ENCODE measurements at places on chromosomes 2 and 18.

- DNase-seq: no peak
These were observed 6.5 kb upstream of the MLPH start for GRCh38 chr2:237480556-237480955.

GRCh38 chr18:33469699-33470098 lies 29.2 kb upstream of the CCDC178 start:
- no peak for DNase-seq

DNA sequence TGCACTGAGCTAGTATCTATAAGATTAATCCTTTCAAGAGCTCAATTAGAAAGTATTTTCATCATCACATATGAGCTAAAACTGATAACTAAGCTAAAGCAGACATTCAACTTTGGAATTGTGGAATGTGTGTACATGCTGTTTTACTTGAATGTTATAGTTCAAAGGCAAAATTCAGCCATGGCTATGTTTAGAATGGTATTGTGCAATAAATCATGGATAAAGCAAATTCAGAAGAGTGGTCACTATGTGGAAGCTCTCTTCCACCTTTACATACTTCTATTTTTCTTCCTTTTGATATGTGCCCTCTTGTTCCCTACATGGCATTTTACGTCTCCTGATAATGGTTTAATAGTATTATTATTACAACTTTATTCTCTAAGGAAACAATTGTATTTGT lies 1366.3 kb upstream of the LRRTM1 start:
- DNase-seq: no peak

- peak; percentile 46 for DNase-seq
These were observed 84.1 kb downstream of the EPAS1 start for GRCh38 chr2:46381263-46381849.

DNA sequence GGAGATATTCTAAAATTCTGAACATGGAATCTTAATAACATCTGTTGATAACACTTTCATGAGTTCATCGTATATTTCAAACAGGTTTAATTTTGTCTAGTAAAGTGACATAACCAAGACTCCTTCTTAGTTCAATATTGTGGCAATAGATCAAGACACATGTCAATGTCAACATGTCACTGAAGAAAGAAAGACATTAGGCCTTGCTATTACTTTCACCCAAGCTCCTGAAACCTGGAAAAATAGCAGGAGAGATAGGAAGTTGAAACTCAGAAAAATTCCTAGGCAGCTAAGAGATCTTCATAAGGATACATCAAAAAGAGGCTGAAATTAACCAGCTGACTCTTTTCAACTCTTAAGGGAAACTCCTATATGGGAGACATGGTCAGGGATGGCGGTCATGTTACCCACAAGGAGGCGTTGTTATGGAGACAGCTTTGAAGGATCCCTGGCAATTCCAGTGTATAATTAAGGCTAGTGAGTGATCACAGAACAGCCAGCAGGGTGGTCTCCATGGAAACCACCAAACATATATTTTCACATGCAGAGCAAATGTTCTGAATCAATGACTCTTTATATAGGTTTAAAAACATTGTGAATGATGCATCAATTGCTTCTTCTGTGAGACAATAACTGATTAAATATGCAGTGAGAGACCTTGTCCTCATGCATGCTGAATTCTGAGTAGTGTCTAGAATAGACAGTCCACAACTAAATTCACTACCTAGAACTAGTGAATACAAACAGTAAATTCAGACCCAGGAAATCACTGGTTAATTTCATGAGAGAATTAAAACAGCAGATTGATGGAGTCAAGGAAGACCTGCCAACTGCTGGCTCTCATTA lies 115.3 kb upstream of the RIOK3 start:
- peak; percentile 50 for DNase-seq

DNA sequence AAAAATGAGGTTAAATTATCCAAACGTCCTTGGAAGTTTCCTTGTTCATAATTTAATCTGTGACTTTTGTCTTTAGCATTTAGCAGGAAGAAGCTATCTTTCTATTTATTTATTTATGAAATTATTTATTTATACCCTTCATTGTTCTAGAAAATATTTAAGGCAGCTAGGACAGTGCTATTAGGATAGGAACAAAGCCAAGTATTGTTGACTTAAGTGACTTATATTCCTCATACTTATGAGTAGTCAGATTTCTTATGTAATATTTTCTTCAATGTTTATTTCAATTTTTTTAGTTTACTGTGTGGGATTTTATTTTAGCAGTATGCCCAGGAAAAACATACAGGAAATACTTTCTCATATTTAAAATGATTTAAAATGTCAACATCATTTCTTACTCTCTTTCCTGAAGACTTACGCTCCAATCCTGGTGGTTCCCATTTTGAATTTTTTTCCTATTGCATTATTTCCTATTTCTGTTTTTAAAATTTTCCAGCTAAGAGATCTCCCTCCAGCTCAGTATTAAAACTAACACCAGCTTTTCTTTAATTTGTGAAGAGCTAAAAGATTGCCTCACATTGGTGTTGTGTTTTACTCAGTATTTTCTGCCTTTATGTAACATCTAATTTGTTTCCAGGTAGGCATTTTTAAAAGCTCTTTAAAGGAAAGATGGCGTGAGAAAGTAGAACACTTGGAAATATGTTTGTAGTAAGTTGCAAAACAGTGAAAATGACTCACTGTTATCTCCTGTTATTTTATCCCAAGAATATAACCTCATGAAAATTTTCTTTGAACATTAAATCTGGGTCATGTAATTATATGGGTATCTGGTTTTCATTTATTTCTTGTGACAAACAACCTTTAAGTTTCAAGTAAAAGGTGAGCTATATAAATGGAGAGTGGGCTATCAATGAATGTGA lies 32.2 kb downstream of the MAPRE2 start:
- peak; percentile 66 for DNase-seq

DNA sequence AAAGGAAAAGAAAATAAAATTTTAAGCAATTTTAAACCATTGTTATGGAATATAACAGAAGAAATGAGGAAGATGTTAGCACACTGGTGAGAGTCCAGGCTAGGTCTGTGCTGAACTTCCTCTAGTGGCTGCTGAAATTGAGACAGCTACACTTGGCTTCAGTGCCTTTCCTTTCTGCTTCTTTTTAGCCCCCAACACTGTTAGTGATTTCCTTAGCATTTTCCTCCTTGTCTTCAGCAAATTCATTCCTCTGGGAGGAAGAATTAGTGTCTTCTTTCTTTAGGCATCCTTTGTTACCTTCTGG lies 47.6 kb downstream of the ITGAV start:
- no peak for DNase-seq

All from ELR (cell line).